Dorsolateral prefrontal cortex (tissue), 122 donors: ENCODE measurements at places on chromosomes 7 and 10. TPM values are rescaled to one million over a fixed set of nuclear protein-coding genes. Genes with fewer than 3 reads are reported as not detected.

- no peak for DNase-seq
Measured at GRCh38 chr7:1352656-1353271, 106.5 kb downstream of the MICALL2 start.

DNA sequence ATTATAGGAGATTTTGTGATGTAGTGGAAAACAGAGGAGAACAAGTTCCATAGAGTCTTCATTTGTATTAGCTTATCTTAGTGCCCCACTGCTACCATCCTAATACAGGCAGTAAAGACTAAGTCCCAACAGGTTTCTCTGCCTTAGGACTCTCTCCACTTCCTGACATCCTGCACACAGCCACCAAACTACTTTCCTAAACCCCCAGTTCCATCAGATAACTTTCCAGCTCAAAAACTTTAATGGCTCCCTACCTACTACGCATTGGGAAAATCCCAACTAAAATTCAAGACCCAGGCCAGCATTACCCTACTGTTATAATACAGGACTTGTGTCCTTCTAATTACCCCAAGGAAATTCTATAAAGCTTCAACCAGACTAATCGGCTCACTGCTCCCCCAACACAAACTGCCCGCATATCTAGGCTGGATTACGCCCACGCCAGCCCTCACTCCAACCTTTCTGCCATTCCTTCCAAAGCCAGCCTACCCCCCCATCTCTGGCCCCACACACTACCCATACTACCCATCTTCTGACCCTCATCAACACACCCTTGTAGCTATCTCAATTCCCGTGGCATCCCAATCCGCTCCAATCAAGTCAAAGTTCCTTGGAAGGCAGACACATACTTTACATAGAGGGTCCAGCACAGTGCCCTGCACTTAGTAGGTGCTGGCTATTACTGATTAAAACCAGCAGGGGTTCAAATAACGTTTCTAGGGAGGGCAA, 1.4 kb downstream of the IDE start:
- no peak for DNase-seq

SCIN gene
- 6.0 TPM for total RNA-seq

DNA sequence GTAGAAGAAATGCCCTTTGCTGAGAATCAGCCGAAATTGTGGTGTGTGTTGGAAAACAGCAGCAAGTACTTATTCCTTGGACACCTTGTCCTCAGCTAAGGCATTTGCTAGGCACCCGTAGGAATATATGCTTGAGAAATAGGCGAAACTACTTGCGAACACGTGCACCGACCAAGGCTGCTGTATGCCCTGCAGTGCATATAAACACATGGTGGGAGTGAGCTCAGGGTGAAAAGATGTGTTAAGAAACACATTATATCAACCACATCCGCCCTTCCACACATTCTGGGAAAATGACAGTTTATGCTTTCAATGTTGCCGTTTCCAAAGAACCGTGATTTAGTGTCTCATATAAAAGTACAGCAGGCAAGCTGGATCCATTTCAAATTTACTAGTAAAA, 199.2 kb downstream of the JCAD start:
- no peak for DNase-seq

GRCh38 chr7:106611911-106612310, 49.0 kb downstream of the CCDC71L start:
- DNase-seq, result no peak

CCSER2 gene
- 171 TPM for total RNA-seq

DNA sequence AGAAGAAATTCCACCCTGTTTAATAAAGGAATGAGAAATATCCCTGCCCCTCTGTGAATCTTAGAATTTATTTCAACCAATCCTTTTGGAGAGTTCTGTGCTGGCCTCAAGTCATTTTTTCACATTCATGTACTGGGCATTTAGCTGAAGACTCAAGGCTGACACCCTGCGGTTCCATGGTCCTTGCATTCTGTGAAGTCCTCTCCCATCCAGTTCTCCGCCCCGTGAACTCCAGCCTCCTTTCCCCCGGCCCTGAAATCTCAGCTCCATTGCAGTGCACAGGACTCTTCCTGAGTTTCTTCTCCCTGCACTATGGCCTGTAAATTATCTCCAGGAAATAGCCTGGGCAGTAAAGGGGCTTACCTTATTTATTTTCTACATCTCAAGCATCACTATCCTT, 183.0 kb upstream of the KCND2 start:
- DNase-seq, result no peak

BLNK gene
- total RNA-seq, result 3.5 TPM

- no peak for DNase-seq
Measured at GRCh38 chr10:52609071-52609470, 163.5 kb downstream of the MBL2 start.
